NCI-H1417 treated with DMSO at 0.1 percent for 48 hours (cell line): ENCODE measurements at places on chromosomes 7 and 10.
A peak's percentile ranks its signal among the peaks of the same experiment; 100 is the strongest.

GRCh38 chr10:80484243-80484642 is 30.1 kb downstream of the TSPAN14 start:
- no peak for DNase-seq

DNA sequence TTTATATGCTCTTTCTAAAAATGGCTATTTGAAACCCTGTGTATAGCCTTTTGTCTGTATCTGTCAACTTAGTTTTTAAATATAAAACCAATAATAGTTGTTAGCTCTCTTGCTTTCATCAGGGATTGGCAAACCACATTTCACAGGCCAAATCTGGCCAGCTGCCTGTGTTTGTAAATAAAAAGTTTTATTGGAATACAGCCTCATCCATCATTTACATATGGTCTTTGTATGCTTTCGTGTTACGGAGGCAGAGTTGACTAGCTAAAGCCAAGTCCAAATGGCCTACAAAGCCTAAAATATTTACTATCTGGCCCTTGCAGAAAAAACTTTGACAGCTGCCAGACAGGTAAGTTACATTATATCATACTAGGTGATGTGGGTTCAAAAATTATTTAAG is 235.0 kb downstream of the BICC1 start:
- DNase-seq: no peak

GRCh38 chr7:47479821-47480575 is 101.9 kb downstream of the TNS3 start:
- DNase-seq: no peak

DNA sequence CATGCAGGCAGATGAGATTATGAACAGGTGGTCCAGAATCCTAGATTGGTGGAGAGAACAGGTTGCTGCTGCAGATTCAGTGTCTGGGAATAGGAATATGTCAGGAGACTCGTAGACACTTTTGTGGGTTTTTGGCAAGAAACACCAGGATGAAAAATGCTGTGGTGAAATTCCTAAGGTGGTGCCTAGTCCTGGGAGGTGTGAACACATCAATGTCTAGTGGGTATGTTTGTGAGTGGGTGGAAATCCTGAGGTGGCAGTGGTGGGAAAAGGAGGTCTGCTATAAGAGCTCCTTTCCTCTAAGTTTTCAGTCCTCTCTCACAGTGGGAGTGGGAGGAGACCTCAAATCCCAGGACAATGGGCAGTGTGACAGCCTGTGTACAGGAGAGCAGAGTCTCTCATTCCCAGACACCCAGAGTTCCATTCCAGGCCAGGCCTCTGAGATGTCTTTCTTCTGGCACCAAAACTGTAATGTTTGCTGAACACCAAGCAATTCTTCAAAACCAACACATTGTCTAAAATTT is 5.1 kb downstream of the ERV3-1 start:
- DNase-seq: no peak

DNA sequence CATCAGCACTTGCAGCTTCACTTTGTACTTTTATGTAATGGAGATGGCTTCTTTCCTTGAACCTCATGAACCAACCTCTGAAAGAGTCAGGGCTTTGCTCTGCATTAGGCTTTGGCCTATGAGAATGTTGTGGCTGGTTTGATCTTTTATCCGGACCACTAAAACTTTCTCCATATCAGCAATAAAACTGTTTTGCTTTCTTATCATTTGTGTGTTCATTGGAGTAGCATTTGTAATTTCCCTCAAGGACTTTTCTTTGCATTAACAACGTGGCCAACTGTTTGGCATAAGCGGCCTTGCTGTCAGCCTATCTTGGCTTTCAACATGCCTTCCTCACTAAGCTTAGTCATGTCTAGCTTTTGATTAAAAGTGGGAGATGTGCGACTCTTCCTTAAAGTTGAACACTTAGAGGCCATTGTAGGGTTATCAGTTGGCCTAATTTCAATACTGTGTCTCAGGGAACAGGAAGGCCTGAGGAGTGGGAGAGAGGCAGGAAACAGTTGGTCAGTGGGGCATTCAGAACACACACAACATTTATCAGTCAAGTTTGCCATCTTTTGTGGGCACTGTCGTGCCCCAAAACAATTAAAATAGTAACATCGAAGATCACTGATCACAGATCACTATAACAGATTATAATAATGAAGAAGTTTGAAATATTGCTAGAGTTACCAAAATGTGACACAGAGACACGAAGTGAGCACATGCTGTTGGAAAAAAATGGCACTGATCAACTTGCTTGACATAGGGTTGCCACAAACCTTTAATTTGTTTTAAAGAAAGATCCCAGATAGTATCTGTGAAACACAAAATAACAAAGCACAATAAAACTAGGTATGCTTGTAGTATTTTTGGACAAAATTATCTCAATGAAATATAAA is 64.7 kb downstream of the NRF1 start:
- no peak for DNase-seq

DNA sequence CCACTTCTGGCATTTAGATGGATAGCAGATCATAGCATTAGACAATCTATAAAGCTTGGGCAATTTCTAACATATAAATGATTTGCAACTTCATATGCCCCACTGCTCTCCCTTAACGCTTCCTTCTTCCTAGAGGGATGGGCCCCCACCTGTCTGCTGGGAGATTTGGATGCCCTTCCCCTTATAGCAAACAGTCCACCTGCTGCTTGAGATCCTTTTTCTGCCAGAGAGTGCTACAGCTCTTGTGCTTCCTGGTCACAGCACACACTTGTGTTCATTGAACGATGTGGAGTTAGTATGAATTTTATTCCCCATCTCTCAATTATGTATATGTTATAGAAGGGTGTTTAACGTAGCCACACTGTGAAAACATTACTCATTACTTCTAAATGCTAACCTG is 10.4 kb upstream of the PCGF5 start:
- peak; percentile 68 for DNase-seq

- no peak for DNase-seq
Measured at GRCh38 chr7:152984421-152984820, 224.9 kb downstream of the ACTR3B start.

- no peak for DNase-seq
Measured at GRCh38 chr10:24344695-24345463, 135.9 kb downstream of the KIAA1217 start.

- DNase-seq: no peak
Measured at GRCh38 chr7:84822941-84823510, 363.8 kb downstream of the SEMA3D start.

DNA sequence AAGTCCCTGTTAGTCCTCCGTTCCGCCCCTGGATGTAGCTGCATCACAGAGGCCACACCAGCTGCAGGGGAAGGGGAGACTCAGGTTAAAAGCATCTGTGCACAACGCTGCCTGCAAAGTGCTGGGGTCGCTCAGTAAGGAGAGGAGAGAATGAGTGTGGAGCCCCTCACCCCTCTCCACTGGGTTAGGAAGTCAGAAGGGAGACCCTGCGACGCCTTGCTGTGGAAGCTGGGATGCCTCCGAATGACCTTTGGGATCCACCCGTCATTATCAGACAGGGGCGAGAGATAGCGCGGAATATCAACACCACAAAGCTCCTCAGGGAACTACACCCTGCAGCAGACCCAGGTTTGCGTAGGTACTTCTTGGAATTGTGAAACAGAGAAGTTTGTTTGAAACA is 167.7 kb upstream of the SHH start:
- DNase-seq: no peak
